ENCODE measurements at places on chromosomes 12 and 14.

DNA sequence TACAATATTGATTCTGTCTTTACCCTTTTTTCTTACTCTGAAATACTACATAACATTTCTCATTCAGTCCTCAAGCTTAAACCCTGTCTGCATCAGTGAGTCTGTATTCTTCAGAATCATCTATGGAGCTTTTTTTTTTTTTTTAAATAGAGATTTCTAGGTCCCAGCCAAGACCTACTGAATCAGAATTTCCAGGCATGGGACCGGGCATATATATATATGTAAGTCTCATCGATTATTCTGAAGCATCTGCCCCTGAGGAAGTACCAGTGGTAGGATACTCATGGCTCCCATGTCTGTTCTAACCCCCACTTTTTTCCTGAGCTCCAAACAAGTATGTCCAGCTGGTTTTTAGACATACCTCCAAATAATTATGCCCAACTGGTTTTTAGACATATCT is 6.1 kb downstream of the DDX47 start:
- DNase-seq, result peak; percentile 25

DNA sequence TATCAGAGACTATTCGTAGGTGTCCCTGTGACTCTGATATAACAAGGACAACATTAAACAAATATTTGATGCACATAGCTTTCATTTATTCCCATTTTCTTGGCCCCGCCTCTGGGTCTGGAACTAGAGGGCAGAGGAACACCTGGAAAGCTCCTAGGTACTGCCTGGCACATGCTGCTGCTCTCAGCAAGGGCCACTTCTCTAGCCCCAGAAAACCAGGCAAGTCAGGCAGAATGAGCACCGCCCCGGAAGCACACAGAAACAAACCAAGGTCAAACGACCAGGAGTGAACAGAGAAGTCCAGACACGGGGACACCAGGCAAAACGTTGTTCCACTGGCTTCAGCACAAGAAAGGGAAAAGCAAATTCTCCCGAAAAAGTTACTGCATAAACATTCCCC is 76.1 kb downstream of the TTC7B start:
- no peak for DNase-seq

GRCh38 chr14:69664865-69665526 is 53.6 kb downstream of the SUSD6 start:
- DNase-seq, result no peak

DNA sequence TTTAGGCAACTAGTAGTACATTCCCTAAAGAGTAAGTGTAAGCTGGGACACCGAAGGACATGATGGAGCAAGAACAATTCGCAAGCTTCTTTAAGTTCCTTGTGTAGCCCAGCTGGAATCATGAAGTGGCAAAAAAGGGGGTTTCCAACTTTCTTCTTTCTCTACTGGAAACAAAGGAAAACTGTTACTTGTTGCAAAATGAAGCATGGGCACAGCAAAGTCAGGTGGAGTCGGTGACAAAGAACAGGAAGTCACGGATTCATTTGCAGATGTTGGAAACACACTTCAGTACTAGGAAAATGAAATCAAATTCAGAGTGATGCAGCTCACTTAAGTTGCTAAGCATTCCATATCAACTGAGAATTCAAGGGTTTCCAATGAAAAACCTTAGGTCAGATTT is 706.9 kb upstream of the STXBP6 start:
- DNase-seq, result no peak

- DNase-seq, result no peak
Measured at GRCh38 chr14:51546603-51547258, 105.0 kb upstream of the FRMD6 start.

GRCh38 chr12:105613887-105614286 is 283.4 kb downstream of the C12orf75 start:
- no peak for DNase-seq

DNA sequence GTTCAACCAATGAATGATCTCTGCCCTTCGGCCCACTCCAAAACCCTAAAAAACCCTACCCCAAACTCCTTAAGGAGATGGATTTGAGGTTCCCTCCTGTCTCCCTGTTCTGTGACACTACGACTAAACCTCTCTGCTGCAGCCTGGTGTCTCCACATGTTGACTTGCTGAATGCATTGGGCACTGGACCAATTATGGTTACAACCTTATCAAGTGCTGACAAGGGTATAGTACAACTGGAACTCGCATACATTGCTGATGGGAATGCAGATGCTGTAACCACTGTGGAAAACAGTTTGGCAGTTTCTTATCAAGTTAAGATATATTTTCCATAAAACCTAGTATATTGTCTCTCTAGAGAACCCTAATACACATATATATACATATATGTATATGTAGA is 6.3 kb upstream of the DICER1 start:
- DNase-seq, result no peak

DNA sequence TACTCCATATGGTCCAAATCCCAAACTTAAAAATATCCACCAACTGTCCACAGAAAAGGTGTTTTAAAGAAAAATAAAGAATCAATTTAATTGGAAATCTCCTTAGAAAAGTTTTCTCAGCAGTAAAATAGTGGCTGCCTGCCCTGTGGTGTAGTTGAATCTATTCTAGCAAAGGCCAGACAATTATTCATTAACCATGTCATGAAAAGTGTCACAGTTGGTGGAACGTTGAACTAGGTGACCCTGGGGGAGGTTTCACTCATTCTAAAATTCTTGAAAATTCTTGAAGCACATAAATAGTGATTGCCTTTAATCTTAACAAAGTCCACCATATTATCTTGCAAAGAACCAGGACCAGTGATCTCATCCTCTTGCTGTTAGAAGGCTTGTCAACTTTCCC is 78.4 kb upstream of the GZMB start:
- no peak for DNase-seq

DNA sequence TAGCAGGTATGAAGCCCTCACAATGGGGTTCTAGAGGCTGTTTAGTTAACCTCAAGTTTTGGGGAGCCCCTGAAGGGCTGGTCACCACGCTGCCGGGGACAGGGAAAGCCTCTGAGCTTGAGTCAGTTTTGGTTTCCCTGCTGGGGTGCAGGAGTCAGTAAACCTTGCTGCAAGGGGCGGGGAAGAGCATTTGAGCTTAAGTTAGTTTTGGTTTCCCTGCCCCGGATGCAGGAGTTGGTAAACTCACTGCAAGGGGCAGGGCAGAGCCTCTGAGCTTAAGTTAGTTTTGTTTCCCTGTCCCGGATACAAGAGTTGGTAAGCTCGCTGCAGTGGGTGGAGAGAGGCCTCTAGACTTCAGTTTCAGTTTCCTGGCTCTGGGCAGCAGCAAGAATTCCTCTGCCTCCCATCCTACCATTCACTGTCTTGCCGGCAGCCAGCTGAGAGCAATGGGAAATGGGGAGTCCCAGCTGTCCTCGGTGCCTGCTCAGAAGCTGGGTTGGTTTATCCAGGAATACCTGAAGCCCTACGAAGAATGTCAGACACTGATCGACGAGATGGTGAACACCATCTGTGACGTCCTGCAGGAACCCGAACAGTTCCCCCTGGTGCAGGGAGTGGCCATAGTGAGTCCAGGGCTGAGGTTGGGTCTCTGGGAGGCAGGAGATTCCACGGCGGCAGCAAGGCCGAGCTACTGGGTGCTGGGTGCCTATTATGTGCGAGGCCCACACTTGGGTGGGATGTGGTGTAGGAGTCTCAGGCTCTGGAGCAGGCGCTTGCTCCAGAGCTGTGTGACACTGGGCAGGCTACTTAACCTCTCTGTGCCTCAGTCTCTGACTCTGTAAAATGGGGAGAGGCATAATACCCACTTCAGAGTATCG is at the start of gene OAS2:
OAS2 (plus strand) TSS at position 357 of the 878 bp plus-strand sequence; CDS start at position 447, 90 bp downstream.
- peak; percentile 50 for DNase-seq

DNA sequence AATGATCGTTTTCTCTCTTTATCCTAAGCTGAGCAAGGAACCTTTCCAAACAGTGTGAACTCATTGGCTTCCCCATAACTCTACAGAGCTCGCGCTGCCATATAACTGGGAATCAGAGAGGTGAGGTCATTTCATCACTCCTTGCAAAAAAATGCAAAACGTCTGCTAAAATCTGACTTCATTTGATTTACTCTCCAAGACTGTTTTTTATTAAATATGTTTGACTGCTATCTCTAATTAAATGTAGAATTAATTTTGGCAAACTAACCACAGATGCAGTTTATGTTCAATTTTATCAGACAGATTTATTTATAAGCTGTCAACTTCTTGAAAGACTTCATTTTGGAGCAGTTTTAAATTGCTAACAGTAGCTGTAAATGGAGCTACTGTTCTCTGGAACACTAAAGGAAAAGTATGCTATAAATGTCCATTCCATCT is 131.6 kb upstream of the SOX5 start:
- no peak for DNase-seq

DNA sequence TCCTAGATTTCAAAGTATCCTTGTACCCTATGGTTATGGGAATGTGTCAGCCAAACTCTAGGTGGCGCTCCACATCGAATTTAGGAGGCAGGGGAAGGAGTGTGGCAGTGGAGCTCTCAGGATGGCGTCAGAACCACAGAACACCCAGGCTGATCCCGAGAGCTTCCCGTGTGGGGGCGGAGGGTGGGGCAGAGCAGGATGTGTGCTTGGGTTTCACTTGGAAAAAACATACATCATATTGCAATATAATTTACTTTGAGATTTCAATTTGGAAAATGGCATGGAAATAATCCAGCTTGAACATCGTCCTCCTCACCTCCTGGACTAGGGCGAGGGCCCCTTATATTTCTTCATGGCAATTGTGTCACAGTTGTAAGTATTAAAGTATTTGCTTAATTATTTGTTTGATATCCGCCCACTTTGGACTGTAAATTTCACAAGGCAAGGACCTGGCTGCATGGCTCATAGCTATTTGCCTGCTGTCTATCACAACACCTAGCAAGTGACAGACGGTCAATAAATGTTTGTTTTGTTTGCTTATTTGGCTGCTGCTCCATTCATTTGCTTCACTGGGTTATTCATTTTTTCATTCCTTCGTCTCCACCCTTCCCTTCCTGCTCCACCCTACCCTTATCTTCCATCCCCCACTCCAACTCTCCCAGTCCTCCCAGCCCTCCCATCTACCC is 221.5 kb upstream of the HMGA2 start:
- DNase-seq, result peak; percentile 97

DNA sequence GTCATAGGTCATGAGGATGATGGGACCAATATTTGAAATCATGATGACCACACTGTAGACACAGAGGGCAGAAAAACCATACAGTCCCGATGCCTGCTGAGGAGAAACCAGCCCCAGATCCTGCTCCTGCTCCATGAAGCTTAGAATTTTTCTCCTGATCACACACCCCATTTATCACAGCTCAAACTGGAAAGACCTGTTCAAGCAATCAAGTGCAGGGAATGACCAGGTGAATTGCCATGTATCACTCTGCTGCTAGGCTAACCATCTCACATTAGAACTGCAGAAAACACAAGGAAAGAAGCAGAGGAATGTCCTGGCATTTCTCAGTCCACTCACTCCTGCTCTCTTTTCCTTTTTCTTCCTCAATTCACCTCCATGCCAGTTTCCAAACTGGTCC is 18.1 kb downstream of the MANSC1 start:
- no peak for DNase-seq

- DNase-seq, result no peak
Measured at GRCh38 chr12:2068653-2069052, 15.9 kb downstream of the CACNA1C start.

GRCh38 chr12:112768278-112768677 is 23.3 kb upstream of the RPH3A start:
- no peak for DNase-seq

GRCh38 chr12:128069359-128069997 is 197.5 kb upstream of the TMEM132C start:
- DNase-seq, result peak; percentile 29

DNA sequence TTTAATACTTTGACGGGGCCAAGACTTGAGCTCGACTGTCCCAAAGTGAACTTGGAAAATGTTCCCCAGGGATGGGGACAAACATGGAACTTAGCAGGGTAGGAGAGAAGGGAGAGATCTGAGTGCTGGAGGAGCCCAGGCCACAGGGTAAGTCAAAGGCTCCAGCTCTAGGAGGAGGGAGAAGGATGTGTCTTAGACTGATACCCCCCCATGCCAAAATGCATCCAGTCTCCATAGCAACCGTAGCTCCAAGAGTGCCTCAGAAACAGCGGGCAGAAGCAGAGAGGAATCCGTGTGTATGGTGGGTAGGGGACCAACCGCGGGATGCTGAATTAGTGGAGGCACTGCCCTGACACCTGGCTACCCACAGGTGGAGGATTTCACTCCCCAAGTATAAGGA is 845 bp upstream of the AGAP2 start:
- DNase-seq, result no peak

- no peak for DNase-seq
Measured at GRCh38 chr12:113896194-113896593, 69.9 kb downstream of the RBM19 start.

- DNase-seq, result no peak
Measured at GRCh38 chr14:85915711-85916110, 385.8 kb downstream of the FLRT2 start.

DNA sequence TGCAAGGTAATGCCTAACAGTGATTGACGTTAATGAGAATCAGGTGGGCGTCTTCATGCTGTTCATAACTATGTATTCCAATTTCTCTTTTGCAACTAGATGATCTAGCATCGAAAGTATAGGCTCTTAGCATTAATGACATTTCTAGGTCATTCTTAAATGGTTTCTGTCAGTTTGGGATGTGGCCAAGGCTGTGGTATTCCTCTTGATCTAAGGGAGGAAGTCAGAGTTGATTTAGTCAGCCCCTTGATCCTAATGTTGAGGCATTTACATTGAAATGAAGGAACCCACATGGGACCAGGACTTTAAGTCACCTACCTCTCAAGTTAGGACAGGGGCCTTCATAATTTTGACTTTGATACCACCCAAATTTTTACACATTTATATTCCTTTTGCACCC is 448.1 kb downstream of the NPAS3 start:
- no peak for DNase-seq

DNA sequence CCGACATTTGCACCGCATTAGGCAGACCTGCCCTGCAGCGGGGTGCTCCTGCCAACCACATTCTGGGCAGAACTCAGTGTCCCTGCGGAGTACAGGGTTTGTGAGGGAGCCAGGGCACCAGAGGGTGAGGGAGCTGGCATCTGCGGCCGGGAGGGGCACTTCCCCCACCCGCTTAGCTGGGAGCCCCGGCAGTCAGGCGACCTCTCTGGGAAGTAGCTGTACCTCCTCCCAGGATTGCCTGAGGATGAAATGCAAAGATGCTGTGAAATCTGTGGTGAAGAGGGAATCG is 58.6 kb downstream of the ANKRD9 start:
- DNase-seq, result no peak

- no peak for DNase-seq
Measured at GRCh38 chr12:119036878-119037825, 55.8 kb downstream of the SRRM4 start.

- peak; percentile 39 for DNase-seq
Measured at GRCh38 chr14:103348154-103348553, 14.1 kb downstream of the EIF5 start.

DNA sequence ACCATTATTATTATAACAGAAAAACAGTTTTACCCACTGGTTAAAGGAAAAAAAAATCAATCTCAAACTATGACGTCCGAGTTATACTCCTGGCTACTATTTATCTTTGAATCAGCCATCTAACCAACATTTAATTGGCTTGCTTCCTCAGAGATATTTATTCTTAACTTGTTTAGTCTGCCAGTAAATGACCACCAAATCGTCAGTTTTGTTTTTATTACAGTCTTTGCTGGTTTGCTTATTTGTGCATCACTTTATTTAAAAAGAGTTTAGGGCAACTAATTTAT is 71.2 kb downstream of the RASSF8 start:
- DNase-seq, result no peak
